GM23248 (cell line): ENCODE measurements at places on chromosomes 13 and 19. TPM values are rescaled to one million over a fixed set of nuclear protein-coding genes. Genes with fewer than 3 reads are reported as not detected.

DNA sequence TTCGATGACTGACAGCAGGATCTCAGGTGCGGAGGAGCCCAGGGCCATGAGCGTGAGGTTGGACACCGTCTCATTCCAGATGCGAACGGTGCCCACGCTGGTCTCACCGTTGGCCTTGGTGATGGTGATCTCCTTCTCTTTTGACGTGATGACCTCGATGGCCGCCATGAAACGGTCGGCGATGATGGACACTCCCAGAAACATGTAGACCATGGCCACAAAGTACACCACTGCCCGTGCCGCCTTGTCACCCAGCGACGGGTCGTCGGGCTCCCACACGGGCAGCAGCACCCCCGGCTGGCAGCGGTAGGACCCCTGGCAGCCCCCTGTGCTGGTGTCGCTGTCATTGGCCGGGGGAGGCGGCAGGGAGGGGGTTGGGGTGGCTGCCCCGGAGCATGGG is 5.7 kb downstream of the SLC8A2 start:
- H3K27ac ChIP-seq, result no peak overlapping the region
- no peak for DNase-seq
- H3K4me1 ChIP-seq, result no peaks in the 10 kb centered on the region
- H3K4me3 ChIP-seq, result no peak overlapping the region
- H3K36me3 ChIP-seq, result no peaks in the 10 kb centered on the region

- no peak overlapping the region for H3K4me3 ChIP-seq
- peaks cover 14% of the 10 kb centered on the region; the same call in 1 of the 2 replicates for H3K27me3 ChIP-seq
- DNase-seq, result no peak
- H3K27ac ChIP-seq, result no peak overlapping the region
- no peaks in the 10 kb centered on the region for H3K4me1 ChIP-seq
- H3K36me3 ChIP-seq, result no peaks in the 10 kb centered on the region
These were observed 5.9 kb upstream of the NANOS2 start for GRCh38 chr19:45920458-45920857.

ADGRE3 gene
- not detected in 2 replicates for total RNA-seq

- H3K27ac ChIP-seq, result no peak overlapping the region
- no peaks in the 10 kb centered on the region for H3K27me3 ChIP-seq
- H3K4me1 ChIP-seq, result 0 out of 2 replicates have a peak, but pooled peaks cover 4% of the 10 kb centered on the region
- H3K4me3 ChIP-seq, result no peak overlapping the region
These were observed 53.0 kb downstream of the GGACT start for GRCh38 chr13:100535426-100536135.

- no peaks in the 10 kb centered on the region for H3K4me1 ChIP-seq
- no peak overlapping the region for H3K4me3 ChIP-seq
- no peaks in the 10 kb centered on the region for H3K27me3 ChIP-seq
- H3K27ac ChIP-seq, result no peak overlapping the region
- DNase-seq, result no peak
- H3K36me3 ChIP-seq, result peaks cover 3% of the 10 kb centered on the region; the same call in 1 of the 2 replicates
These were observed 96.3 kb downstream of the GPR12 start for GRCh38 chr13:26664286-26664685.

DNA sequence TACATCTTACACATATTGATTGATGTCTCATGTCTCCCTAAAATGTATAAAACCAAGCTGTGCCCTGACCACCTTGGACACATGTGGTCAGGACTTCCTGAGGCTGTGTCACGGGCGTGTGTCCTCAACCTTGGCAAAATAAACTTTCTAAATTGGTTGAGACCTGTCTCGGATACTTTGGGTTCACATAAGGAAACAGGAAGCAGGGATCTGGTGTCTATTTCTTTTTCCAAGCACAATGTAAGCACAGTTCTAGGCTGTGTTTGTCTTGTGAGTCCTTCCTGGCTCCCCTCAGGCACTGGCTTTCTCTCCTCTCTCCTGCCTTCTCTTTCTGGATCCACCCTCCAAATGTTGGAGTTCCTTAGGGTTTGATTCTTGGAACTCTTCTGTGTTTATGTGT is 27.6 kb upstream of the TPT1 start:
- no peaks in the 10 kb centered on the region for H3K36me3 ChIP-seq
- no peak overlapping the region for H3K4me3 ChIP-seq
- H3K27ac ChIP-seq, result no peak overlapping the region

GRCh38 chr13:106570299-106570852 is 2.4 kb upstream of the ARGLU1 start:
- H3K36me3 ChIP-seq, result no peaks in the 10 kb centered on the region
- DNase-seq, result peak; percentile 43
- no peak overlapping the region for H3K27ac ChIP-seq
- no peaks in the 10 kb centered on the region for H3K27me3 ChIP-seq

SYCN gene
- not detected in 2 replicates for total RNA-seq

LRRC63 gene
- not detected in 2 replicates for total RNA-seq

- H3K4me1 ChIP-seq, result no peaks in the 10 kb centered on the region
- no peaks in the 10 kb centered on the region for H3K36me3 ChIP-seq
- peak; percentile 76 for DNase-seq
- H3K4me3 ChIP-seq, result peak overlapping the region; percentile 46; the same call in 1 of the 2 replicates
These were observed 94.9 kb upstream of the MCF2L start for GRCh38 chr13:112873851-112874750.

DNA sequence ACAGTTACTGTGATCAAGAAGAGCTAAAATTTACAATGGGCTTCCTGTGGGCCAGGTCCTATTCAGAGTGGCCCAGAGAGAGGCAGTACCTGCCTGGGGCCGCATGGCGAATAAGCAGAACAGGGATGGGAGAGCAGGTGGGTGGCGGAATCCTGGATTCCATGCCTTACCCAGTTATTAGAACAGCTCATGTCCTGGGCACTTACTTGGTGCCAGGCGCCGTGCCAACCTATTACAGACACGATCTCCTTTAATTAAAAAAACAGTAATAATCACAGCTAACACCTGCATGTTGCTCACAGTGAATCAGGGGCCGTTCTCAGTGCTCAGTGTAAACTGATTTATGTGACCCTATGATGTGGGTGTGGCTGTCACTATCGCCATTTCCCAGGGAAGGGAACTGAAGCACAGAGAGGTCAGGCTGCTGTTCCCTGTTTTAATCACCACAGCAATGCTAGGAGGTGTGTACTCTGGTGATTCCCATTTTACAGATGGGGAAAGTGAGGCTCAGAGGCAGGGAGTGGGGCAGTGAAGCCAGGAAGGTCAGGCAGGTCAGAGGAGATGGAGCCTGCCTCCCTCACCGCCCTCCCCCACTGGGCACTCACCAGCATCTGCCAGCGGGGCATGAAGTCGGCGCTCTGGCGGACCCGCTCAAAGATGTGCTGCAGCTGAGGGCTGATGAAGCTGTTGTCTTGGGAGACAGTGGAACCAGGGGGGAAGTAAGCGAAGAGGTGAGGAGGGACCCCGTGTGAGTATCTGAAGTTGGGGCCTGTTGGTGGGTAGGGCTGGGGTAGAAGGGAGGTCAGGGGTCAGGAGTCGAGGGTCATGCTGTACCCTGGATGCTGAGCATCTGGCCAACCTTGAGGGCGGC is 12.0 kb downstream of the COQ8B start:
- no peaks in the 10 kb centered on the region for H3K4me1 ChIP-seq
- H3K27ac ChIP-seq, result no peak overlapping the region
- H3K4me3 ChIP-seq, result no peak overlapping the region
- no peaks in the 10 kb centered on the region for H3K27me3 ChIP-seq
- DNase-seq, result no peak
- H3K36me3 ChIP-seq, result peaks cover 7% of the 10 kb centered on the region; the same call in 1 of the 2 replicates

- peaks cover 14% of the 10 kb centered on the region for H3K36me3 ChIP-seq
- no peak overlapping the region for H3K4me3 ChIP-seq
- no peak overlapping the region for H3K27ac ChIP-seq
- no peak for DNase-seq
These were observed 17.3 kb downstream of the ZBTB7A start for GRCh38 chr19:4049432-4049831.

- H3K36me3 ChIP-seq, result no peaks in the 10 kb centered on the region
- H3K4me3 ChIP-seq, result no peak overlapping the region
- no peaks in the 10 kb centered on the region for H3K4me1 ChIP-seq
- H3K27me3 ChIP-seq, result peaks cover 19% of the 10 kb centered on the region
- peak; percentile 58 for DNase-seq
These were observed 34.9 kb upstream of the METTL21C start for GRCh38 chr13:102729560-102730270.

- H3K27ac ChIP-seq, result no peak overlapping the region
- no peaks in the 10 kb centered on the region for H3K36me3 ChIP-seq
- no peak overlapping the region for H3K4me3 ChIP-seq
These were observed 263.7 kb downstream of the KCTD12 start for GRCh38 chr13:76622315-76623040.
